ENCODE measurements at places on chromosomes 4 and X.

DNA sequence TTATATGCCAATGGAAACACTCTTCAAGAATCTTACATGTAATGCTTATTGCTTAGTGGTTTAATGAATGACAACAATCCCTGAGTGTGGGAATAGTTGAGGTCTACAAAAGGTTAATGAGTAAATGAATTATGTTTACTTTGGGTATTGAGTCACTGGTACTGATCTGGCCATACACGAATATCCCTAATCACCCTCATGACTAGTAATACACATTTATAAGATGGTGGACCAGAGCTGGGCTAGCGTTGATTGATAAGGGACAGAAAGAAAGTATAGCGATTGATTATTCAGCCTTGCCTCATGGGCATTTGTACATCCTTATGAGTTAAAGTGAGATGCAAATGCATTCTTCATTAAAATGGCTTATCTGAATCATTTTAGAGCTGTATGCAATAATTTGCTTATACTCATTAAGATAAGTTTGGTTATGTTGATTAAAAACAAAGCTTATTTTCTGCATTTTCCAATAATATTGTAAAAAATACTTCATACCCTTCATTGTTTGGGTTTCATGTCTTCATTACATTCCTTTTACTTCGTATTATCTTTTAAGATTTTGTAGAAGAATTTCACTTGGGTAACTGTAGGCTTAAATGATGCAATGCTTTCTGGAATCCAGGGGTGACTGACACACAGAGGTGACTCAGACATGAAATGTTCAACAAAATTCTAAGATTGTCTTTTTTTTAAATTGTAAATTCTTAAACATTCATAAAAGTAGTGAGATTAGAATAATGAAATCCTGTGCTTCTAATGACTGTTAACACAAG, 47.4 kb downstream of the FGF2 start:
- DNase-seq: no peak

DNA sequence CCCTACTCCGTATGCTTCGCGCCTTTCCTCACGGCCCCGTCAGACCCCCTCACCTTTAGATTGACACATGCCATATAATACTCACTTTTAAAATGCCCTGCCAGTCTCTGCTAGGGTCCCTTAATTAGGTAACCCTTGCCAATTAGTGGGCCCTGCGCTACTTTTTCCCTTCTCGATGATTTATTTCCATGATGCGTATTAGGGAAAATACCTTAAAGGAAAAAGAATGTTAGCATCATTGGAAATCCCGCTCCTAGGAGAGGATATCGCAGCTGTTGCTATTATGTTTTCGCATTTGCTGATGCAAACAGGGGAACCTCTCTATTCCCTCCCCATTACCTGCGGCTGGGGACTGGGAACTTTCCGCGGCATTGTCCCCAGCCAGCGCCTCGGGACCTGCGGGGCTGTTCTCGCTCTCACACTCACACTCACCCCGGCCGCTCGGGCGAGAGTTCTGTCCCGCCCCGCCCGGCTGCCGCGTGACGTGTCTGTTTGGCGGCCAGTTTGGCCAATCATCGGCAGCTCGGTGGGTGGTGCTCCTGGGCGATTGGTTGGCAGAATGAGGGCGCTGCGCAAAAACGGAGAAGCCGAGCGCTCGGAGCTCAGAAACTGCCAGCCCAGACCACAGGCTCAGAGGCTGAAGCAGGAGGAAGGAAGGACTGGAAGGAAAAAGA, at the start of gene PCDH10:
Gene PCDH10 (plus strand): TSS at position 605 of the 674 bp plus-strand sequence. CDS start 847 bp downstream, outside the sequence.
- no peak for DNase-seq

DNA sequence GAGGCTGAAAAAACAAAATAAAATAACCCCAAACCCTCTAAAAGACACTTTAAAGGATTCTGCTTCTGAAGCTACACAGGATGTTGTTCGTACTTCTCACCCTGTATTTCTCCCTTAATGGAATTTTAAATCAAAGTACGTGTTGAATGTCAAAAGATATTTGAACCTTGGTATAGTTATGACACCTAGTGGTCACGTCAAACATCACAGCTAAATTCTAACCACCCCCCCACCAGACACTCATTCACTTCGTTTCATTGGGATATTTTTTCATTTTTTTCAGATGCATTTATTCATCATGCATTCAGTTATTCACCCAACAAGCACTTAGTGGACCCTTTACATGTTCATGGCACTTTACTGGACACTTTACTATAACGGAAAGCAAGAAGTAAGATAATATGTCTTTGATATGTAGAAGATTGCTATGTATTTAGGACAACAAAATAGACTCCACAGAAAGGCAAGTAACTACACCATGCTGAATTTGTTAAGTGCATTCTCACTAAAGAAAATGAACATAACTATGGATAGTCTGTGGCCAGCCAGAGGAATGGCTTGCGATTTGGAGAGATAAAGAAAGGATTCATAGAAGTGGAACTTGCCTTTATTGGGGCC, 62.5 kb upstream of the GPR174 start:
- peak; percentile 45 for DNase-seq

DNA sequence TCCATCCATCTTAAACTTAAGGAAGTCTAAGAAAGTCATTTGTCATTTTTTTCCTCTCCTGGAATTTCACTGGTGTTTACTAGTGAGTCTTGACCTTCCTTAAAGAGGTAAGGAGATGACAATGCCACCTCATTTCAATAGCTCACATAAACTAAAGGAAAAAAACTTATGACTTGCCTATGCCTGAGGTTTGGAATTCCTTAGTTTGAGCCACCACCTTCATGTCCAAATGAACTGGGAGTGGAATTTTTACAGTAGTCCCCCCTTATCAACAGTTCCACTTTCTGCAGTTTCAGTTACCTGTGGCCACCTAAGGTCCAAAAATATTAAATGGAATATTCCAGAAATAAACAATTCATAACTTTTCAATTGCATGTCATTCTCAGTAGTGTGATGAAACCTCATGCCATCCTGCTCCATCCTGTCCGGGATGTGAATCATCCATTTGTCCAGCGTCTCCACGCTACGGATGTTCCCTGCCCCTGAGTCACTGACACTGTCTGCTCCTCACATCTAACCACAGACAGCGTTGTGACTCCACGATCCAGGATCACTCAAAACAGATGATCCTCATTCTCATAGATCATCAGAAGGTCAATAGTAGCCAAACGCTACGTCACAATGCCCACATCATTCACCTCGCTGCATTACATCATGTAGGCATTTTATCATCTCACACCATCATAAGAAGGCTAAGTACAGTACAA, 177.4 kb downstream of the SH3KBP1 start:
- no peak for DNase-seq

- DNase-seq: no peak
Measured at GRCh38 chr4:11286533-11286932, 142.2 kb downstream of the HS3ST1 start.

DNA sequence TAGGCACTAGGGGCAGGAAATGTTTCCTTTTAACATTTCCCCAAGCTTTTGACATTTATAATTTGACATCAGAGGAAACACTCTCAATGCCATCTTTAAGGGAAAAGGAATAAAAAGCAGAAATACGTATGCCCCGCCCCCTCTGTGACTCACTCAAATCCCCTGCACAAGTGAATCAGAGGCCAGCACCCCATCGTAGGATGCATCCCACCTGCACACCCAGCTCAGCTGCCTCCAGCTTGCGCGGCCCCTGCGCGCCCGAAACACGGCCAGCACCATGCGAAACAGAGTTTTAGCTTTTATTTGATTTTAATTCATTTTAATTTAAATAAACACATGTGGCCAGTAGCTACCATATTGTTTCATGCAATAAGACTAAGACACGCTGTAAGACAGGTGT, 29.5 kb downstream of the ABLIM2 start:
- DNase-seq: no peak

DNA sequence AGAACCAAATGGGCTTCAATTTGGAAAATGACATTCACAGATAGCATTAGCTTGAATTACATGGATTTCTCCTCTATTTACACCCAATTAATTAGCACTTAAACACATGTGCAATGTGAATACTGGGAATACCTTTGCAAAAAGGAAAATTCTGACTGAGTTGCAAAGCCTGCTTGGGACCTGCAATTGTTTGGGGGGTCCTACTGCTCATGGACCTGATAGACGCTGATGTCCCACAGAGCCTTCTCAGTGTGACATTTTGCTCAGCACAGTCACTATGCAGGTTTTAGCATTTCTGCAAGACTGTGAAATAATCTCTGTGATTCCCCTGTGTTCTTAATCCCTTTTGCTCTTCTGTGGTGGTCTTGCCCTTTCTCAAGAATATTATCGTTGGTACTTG, 101.2 kb upstream of the PGRMC2 start:
- DNase-seq: no peak

DNA sequence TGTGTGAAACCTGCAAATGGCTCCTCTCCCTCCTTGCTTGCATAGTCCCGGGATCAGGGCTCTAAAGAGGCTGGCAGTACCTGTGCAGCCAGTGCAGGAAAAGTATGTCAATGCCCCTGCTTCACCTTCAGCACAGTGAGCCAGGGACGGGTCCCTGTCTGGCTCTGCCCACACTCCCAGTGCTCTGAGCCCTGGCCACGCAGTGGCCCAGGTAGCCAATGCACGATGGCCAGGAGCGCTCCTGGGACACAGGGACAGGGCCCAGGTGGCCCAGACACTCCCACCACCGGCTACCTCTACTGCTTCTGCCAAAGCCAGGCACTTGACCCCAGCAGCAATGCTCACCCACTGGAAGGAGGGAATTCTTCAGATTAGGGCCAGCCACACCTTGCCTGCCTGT, 68.0 kb upstream of the MAGEA10 start:
- DNase-seq: no peak

DNA sequence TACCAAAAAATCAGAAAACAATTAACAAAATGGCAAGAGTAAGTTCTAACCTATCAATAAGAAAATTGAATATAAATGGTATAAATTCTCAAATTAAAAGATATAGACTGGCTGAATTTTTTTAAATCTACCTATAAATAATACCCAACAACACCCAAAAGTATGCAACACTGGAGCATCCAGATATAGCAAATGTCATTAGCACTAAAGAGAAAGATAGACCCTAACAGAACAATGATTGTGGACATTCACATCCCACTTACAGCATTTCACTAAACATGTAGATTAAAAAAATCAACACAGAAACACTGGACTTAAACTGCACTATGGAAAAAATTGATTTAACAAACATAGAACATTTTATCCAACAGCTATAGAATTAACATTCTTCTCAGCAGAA, 673.0 kb upstream of the GRID2 start:
- no peak for DNase-seq

DNA sequence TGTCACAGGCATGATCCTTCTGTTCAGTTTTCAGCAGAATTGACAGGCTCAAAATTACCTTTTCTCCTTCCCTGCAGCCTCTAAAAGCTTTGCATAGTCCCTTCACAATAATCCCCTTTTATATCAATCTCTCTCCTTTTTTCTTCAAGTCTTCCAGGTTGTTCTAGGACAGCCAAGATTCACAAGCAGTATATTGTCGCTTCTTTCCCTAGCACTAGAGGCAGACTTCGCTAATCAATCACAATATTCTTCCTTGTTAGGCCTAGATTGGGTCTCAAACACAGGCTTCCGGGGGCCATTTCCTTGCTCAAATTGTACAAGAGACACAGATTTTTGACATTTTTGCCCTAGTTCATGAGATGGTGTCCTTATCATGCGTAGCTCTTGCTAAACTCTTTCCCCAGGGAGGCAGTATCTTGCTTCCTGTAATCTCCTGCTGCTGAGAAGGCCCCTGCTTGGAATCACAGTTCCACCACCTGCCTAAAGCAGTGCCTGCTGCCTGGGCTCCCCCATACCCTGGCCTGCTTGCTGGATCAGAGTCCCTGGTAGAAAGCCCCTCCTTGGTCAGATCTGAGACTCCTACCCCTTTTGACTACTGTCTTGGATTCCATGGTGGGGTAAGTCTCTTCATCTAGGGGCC, 57.3 kb downstream of the DMP1 start:
- no peak for DNase-seq

- no peak for DNase-seq
Measured at GRCh38 chr4:33349376-33349775, 2629.2 kb downstream of the PCDH7 start.

Measured in effector memory CD8-positive, alpha-beta T cell (primary cell).